ENCODE measurements at places on chromosomes 2 and 18. TPM values are rescaled to one million over a fixed set of nuclear protein-coding genes. Genes with fewer than 3 reads are reported as not detected.
A peak's percentile ranks its signal among the peaks of the same experiment; 100 is the strongest.

SCN7A gene
- 30.6 TPM for total RNA-seq

SKA1 gene
- not detected for total RNA-seq

SPEG gene
- total RNA-seq = 82.2 TPM

UGT1A3 gene
- not detected for total RNA-seq

IL1RN gene
- total RNA-seq = 0.41 TPM

STK16 gene
- 9.0 TPM for total RNA-seq

XIRP2 gene
- 42.8 TPM for total RNA-seq

TOGARAM2 gene
- 2.0 TPM for total RNA-seq

SERPINB12 gene
- total RNA-seq = not detected

CROCC2 gene
- total RNA-seq = not detected

LYPD1 gene
- total RNA-seq = 0.22 TPM

DNA sequence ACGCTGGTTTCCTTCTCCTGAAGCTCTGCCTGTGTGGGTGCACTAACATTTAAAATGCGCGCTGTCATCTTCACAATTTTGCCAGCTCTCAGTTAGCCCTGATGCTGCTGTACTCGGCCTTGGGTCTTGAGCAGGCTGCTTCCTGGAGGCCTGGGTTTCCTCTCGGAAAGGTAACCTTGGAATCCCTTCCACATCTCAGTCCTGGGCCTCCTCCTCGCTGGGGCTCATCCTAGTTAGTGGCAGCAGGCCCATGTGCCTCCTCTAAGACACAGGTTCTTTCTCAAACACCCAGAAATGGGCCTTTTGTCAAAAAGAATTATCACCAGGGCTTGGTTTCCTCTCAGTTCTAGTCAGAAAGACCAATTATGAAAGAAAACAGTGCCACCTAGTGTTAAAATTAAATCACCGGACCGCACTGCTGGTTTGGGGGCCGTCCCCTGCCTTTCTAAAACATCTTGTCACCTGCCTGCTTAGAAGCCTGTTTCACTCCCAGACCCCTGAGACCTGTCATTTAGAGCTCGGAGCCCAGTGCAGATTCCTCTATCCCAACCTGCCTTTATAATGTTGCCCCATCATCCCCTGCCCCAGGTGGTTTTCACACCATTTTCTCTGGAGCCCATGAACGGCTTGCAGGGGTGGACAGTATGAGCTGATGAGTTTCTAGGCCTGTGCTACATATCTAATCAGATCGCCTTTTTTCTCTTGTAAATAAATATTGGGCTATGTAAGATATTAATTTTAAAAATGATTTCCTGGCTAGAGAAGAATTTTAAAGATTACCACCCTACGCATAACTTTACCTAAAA is 42.4 kb downstream of the HK2 start:
- no peak for DNase-seq

- no peak for DNase-seq
Observed at GRCh38 chr2:9809064-9809356, 34.3 kb upstream of the TAF1B start.

DNA sequence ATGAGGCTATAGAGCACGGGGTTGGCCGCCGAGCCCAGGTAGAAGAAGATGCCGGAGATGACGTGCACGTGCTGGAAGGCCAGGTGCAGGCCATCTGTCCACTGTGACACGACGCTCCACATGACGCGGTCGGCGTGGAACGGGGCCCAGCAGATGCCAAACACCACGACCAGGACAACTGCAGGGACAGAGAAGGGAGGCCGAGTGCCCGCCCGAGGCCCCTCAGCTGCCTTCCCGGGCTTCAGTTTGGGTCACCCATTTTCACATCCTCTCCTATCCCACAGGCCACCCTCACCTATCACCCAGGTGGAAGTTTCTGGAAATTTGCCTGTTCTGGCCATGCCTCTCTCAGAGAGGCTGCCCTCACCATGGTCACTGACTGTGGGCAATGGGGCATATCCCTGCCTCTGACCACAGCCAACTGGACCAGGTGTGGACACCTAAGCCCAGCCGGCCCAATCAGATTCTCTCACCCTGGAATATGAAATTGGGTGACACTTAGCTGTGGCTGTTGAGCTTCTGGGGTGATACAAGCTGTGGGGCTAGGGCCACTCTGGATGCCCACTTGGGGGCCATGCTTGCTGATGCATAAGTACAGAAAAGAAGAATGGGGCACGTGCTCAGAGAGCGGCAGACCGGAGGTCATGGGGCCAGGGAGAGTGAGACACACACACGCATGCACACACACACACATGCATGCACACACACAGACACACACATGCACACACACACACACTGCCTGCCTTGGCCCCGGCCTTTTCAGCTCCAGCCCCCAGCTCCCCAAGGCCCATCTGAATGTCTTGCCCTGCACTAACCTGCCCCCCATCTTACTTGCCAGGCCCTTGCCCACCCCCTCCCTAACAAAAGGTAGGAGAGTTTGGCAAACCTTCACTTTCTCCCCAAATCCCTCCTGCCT is 4.7 kb downstream of the NMUR1 start:
- no peak for DNase-seq

DNA sequence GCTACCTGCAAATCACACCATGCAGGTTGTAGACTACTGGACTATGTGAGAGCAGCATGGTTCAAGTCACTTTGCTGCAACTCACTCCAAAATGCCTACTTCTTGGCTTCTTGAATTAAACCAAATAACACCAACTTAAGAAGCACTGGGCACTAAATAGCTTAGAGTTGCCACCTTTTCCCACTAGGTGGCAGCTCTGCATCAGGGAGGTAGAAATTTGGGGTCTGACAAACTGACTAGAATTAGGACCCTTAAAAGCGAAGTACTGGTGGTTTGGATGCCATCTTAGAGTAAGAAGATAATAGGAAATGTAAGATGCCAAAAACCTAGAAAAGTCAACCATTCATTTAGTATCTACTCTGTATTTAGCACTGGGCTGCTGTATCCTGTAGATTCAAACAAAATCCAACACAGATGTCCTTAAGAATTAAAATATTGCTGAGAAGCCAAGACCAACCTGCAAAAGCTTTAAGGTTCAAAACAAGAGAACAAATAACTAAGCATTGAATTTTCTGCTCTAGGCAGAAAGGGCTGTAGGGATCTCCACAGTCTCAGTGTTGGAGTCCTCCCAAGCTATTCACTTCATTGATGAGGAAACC is 65.5 kb downstream of the CCBE1 start:
- no peak for DNase-seq

DNA sequence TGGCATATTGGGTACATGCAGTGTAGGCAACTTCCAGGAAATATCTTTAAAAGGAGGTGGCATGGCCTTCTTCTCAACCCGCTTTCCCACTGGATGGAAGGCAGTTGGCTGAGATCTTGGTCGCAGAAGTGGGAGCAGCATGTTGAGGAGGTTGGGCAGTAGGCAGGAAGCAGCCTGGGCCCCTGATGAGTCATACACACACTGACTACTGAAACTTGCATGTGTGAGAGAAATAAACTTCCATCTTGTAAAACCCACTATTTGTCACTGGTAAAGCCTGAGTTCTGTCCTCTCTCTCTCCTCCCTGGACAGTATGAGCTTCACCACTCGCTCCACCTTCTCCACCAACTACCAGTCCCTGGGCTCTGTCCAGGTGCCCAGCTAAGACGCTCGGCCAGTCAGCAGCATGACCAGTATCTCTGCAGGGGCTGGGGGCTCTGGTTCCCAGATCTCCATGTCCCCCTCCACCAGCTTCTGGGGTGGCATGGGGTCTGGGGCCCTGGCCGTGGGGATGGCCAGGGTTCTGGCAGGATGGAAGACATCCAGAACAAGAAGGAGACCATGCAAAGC is 233.8 kb upstream of the SPRED2 start:
- no peak for DNase-seq

- no peak for DNase-seq
Observed at GRCh38 chr2:178550352-178550751, 70.1 kb downstream of the PLEKHA3 start.

GRCh38 chr2:132662732-132663131 is 7.3 kb downstream of the LYPD1 start:
- no peak for DNase-seq

DNA sequence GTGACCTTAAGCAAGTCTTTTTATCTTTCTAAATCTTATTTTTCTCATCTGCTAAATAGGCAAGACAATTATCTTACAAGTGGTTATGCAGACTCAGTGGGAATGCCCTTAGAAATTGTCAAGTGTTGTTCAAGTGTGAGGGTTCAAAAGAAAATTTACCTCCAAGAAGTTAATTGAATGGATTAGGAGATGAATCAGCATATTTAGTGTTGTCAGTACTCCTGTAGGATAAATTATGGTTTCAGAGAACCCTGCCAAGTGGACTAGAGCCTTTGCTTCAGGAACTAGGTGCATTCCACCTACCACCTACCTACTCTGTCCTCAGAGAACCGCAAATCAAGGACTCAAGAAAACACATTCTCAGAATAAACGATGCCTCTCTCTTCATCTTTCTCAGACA is 69.8 kb upstream of the KCTD1 start:
- DNase-seq = no peak

GRCh38 chr2:128037649-128038048 is 9.8 kb upstream of the SAP130 start:
- no peak for DNase-seq

- DNase-seq = no peak
Observed at GRCh38 chr2:174802459-174802858, 38.2 kb upstream of the CHRNA1 start.

DNA sequence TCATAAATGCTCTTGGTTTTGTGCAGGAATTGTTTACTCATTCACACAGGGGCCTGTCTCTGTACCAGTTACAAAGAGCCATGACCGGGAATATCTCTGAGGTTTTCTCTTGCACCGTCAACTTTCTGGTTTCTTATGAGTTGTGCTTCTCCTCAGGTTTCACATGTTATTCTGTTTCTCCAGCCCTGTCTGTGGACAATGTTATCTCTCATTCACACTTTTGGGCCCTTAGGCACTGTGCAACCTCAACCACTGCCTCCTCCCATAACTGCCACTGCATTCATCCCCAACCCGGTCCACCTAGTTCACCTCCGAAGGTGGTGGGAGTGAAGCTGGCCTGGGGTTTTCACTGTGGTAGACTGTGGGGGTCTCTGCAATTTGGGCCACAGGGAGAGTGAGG is 22.5 kb upstream of the NEDD4L start:
- no peak for DNase-seq

- no peak for DNase-seq
Observed at GRCh38 chr2:169222665-169223064, 139.7 kb downstream of the LRP2 start.

DNA sequence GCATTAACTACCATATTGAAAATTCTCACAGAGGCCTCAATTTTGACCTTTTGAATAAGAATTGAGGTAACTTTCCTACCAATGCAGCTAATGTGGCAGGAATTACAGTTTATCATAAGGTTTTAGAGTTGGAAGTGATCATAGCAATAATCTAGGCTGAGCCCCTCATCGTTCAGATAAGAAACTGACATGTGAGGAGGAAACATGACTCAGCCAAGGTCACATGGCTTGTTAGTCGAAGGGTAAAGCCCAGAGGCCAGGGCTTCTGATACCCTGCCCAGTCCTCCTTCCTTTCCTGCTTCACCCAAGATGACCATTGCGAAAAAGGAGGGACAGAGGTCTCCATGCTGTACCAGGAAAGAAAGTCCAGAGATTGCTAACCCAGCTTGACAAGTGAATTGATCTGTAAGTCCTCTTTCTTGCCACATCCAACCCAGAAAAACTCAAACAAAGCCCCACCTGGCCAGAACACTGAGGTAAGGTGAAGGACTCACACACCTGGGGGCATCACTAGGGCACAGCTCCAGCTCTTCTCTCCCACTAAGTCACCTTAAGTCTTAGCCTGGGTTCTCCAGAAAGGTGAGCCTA is 174.8 kb downstream of the EN1 start:
- DNase-seq = no peak

GRCh38 chr2:84022810-84023431 is 436.2 kb downstream of the SUCLG1 start:
- no peak for DNase-seq

GRCh38 chr2:202703091-202703490 is 68.3 kb downstream of the FAM117B start:
- DNase-seq = no peak

DNA sequence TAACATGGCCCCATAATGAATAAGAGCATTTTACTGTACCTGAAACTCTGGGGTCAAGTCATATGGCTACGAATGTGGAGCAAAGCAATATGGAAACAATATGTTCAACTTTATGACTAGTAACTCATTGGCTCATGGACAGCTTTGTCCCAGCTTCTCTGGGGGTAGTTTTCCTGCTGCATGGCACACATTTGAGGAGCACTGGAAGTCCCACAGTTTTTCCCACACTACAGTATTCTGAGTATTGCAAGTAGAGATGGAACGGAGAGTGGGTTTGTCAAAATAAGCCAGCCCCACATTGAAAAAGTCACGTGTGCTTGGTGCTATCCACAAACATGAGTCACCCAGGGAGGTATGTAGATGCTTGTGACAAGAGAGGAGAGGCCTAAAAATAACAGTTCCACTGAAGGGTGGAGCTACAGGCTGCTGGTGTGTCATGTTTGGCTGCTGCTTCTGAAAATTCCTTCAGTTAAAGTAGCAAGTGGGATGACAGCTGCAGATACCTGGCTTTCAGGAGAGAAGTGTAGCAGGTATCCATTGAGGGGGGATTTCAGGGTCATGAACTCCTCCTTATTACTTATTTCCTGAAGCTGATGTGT is 48.2 kb upstream of the CTAGE1 start:
- DNase-seq = peak; percentile 84

- DNase-seq = peak; percentile 26
Observed at GRCh38 chr18:78965917-78966792, 13.5 kb upstream of the SALL3 start.

GRCh38 chr2:231244382-231245248 is 46.2 kb downstream of the ARMC9 start:
- no peak for DNase-seq

GRCh38 chr2:2901384-2902345 is 476.0 kb downstream of the EIPR1 start:
- no peak for DNase-seq

GRCh38 chr2:241796610-241797138 is 12.3 kb upstream of the NEU4 start:
- peak; percentile 55 for DNase-seq

DNA sequence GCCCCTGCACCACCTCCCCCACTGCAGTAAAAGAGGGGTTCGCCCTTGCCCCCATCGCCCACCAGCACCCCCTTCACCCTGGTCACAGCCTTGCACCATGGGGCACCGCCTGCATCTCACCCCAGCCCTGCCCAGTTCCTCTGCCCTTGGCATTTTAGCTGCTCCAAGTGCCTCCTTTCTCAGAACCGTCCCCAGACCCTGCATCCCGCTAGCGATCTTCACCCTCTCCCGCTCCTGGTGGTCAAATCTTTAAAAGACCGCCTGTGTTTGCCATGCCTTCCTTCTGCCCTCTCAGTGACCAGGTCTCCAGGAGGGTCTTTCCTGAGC is 114.7 kb upstream of the OTOS start:
- DNase-seq = no peak

DNA sequence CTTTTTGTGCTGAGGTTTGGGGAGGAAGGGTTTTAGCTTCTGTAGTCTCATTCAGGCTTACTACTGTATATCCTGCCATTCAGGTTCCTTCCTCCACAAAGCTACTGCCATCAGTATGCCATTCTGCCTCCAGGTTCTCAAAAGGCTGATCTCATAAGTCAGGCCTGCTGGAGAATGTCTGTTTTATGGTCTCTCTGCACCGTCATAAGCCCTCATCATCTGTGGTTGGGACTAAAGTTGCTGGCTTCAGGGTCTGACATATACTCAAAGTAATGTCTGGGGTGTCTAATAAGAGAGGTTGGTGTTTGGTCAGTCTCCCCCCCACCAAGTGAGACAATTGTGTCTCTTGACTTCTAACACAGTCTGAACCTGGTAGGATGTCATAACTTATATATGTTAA is 36.2 kb upstream of the CCBE1 start:
- DNase-seq = no peak

Measured in right atrium auricular region (tissue), 2 donors.